ENCODE measurements at places on chromosomes 5 and 9.

DNA sequence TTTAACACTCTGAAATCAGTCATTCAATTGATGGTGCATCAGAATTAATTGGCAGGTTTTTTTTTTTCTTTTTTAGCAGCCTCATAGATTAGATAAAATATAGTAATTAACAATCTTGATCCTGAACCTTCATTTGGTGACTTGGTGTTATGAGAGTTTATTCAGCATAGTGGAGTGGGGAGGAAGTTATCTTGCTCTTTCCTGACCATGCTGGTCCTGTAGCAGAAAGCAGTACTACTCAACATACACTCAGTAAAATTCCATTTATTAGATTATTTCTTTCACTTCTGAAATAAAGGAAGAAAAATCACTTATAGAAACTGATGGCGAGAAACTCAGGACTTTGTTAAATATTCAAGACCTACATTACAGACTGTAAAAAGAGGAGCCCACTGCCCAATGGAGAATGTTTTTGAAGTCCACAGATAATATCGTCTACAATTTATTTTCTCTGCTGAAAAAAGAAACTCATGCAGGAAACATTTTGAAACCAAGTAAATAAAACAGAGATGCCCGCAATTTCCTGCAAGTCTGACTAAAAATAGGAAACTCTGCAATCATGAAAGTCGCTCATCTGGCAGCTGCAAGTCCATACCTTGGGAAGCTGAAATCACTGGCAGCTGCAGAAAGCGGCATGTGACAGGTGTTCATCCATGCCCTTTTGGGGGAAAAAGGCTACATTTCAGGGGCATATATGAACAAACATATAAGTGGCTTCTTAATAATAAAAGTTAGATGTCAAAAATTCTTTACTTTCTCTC lies 233.2 kb upstream of the RFX3 start:
- DNase-seq = no peak

DNA sequence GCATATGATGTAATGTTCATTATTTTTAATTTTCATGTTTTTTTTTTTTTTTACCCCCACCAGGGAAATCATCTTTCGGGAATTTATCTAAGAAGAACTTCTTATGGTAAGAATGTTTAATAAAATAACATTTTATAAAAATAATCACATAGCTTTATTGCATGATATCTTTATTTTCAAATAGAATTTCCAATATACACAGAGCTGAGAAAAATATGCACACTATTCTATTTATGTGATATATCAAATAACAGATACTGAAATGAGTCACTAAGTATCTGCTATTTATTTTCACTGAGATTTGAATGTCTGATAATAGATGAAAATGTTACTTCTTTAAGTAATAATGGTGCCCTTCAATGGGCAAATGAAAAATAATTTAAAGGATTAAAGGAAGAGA lies 1217.3 kb downstream of the MAT2B start:
- DNase-seq = no peak

DNA sequence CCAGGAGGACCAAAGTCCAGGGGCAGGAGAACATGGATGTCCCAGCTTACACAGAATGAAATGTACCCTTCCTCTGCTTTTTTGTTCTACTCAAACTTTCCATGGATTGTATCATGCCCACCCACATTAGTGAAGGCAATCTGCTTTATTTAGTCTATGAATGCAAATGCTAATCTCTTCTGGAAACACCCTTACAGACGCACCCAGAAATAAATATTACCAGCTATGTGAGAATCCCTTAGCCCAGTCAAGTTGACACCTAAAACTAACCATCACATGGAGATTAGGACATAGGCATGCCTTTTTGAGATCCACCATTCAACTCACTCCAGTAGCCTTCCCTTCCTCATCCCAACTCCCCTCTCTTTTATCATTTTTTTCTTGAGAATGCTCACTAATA lies 6.1 kb upstream of the SPTLC1 start:
- DNase-seq = no peak

GRCh38 chr5:61409568-61409967 lies 77.5 kb downstream of the ZSWIM6 start:
- no peak for DNase-seq

GRCh38 chr5:116360008-116360853 lies 214.4 kb downstream of the SEMA6A start:
- DNase-seq = peak; percentile 69

- DNase-seq = no peak
These were observed 278.7 kb downstream of the DENND1A start for GRCh38 chr9:123651273-123651672.

DNA sequence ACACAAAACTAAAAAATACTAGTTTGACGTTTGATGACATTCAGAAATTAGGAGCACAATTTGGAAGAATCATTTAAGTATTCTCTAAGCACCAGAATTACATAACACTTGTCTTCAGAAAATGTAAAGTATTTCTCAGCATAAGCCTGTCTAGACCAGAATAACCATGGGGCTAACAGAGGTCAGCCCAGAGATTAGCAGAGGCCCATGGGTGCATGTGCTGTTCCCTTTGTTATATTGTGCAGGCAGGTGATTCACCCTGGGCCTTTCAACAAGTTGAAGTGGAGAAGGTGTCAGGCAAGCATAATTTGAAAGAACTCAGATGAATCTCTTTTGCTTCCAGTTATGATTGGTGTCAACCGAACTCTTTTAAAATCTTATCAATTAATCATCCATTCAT lies 227.9 kb downstream of the LURAP1L start:
- DNase-seq = no peak

DNA sequence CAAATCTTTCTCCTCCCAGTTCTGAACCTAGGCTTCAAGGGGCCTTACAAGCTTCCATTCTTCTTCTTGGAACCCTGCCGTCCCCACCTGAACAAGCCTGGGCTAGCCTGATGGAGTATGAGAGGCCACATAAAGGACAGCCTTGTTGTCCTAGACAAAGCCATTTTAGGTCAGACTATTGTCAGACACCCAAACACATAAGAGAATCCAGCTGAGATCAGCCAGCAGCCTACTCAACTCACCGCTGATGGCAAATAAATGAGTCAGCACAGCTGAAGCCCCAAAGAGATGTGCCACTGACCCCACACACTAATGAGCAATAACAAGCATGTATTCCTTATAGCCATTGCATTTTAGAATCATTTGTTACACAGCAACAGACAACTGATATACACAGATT lies 33.8 kb downstream of the SVEP1 start:
- DNase-seq = no peak

DNA sequence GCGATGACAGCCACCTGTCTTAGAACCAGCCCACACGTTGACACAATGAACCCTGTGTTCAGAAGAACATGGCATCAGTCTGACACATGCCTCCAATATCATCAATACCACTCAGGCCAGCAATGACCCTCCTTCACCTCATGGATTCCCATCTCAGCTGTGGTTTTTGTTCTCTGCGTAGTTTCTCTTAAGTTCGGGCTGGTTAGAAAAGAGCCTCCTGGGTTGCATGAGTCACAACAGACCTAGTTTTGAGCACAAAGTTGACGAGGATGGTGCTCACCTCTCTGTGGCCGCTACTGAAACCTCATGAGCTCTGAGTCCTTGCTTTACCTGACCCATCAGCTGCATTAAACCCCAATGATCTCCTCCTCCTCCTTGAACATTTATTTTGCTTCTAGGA lies 299.9 kb downstream of the SPOCK1 start:
- DNase-seq = no peak

- no peak for DNase-seq
These were observed 116.9 kb upstream of the SMC2 start for GRCh38 chr9:103977163-103977562.

GRCh38 chr9:77827104-77827784 lies 179.1 kb upstream of the GNA14 start:
- DNase-seq = no peak

- DNase-seq = no peak
These were observed 77.4 kb downstream of the MTREX start for GRCh38 chr5:55385227-55385626.

DNA sequence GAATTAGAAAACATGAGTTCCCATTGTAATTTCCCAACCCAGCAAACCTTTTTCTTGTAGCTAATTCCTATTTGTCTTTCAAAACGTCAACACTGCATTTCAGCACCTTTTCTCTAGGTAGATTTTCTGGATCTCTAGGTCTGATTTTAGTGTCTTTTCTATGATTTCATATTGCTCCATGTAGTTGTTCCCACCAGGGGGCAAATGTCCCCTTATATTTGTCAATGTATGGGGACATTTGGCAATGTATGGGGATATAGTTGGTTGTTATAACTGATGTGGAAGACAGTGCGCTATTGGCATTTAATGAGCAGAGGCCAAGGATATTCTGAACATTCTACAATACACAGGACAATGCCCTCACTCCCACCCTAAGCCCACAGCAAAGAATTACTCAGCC lies 273.9 kb upstream of the ADRA1B start:
- no peak for DNase-seq

GRCh38 chr5:154999865-155000264 lies 13.7 kb upstream of the KIF4B start:
- DNase-seq = no peak
